ENCODE measurements at places on chromosomes 4 and X. TPM values are rescaled to one million over a fixed set of nuclear protein-coding genes. Genes with fewer than 3 reads are reported as not detected.

Gene MYOZ2
- total RNA-seq: not detected

Gene NDP
- total RNA-seq: 0.48 TPM

Gene MID1
- total RNA-seq: 36.6 TPM

Gene RAB39B
- 0.10 TPM for total RNA-seq

Gene FREM3
- under 0.01 TPM for total RNA-seq

Gene DOK7
- total RNA-seq: not detected

Gene COL25A1
- total RNA-seq: 0.33 TPM

Gene NOX1
- not detected for total RNA-seq

Gene ITIH6
- total RNA-seq: not detected

Gene PRR32
- total RNA-seq: not detected

Gene MTNR1A
- total RNA-seq: not detected

Gene PDGFC
- 8.8 TPM for total RNA-seq

Gene TEC
- 1.1 TPM for total RNA-seq

Gene DSPP
- total RNA-seq: not detected

Gene PCSK1N
- total RNA-seq: 0.29 TPM

Gene SSX5
- total RNA-seq: not detected

Gene SLITRK2
- total RNA-seq: not detected

Gene ADH1A
- not detected for total RNA-seq

Gene LIMCH1
- total RNA-seq: 53.1 TPM

Gene PKD2
- total RNA-seq: 26.5 TPM

All from vein endothelial cell (primary cell).